Naive B cell (primary cell): ENCODE measurements at places on chromosomes 16 and 17.

- DNase-seq: no peak
Measured at GRCh38 chr17:37425268-37425667, 18.6 kb downstream of the TADA2A start.

GRCh38 chr17:67879662-67880061, 54.4 kb downstream of the BPTF start:
- DNase-seq: no peak

GRCh38 chr17:19531780-19532501, 1.7 kb upstream of the SLC47A1 start:
- DNase-seq: no peak

- no peak for DNase-seq
Measured at GRCh38 chr16:57509231-57509923, 23.1 kb upstream of the DOK4 start.

GRCh38 chr17:12667299-12667958, 1.7 kb downstream of the MYOCD start:
- no peak for DNase-seq

GRCh38 chr17:148757-149156, 11.4 kb downstream of the SCGB1C2 start:
- no peak for DNase-seq

DNA sequence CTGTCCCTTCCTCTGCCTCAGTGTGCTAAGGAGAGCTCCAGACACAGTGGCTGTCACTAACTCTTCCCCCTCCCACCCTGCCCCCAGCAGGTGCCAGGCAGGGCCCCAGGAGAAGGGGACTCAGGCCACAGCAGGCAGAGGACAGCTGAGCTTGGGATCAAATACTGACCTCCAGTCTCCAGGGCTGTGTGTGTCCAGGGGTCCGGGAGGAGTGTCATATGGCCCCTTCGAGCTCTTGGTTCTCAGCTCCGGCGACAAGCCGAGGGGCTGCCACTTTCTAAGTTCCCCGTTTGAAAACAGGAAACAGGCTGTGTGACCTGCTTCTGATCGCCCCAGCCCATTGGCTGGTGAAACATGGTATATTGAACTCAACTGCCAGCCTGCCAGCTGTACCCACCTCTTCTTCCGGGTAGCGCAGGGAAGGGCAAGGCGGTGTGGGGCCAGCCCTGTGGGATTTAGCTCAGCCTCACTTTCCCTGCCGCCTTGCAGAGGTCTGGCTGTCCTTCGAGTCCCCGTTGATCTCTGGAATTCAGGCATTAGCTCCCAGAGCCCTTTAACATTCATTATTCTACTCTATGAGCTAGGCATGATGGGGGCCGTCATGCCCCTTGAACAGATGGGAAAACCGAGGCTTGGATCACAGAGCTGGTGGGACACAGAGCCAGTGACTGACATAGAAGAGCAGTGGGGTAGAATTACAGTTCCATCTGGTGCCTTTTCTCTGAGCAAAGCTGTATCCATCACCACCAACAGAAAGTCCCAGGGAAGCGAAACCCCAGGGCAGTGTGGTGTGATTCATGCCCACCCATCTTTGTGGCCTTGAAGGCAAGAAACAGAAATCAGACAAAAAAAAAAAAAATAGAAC, at the start of gene SNX20:
Gene SNX20, minus strand, starts transcription at position 292 of the 865 bp plus-strand sequence. CDS start 3,786 bp downstream, outside the sequence.
- DNase-seq: peak; percentile 71

- no peak for DNase-seq
Measured at GRCh38 chr16:64174327-64174726, 947.5 kb downstream of the CDH11 start.

DNA sequence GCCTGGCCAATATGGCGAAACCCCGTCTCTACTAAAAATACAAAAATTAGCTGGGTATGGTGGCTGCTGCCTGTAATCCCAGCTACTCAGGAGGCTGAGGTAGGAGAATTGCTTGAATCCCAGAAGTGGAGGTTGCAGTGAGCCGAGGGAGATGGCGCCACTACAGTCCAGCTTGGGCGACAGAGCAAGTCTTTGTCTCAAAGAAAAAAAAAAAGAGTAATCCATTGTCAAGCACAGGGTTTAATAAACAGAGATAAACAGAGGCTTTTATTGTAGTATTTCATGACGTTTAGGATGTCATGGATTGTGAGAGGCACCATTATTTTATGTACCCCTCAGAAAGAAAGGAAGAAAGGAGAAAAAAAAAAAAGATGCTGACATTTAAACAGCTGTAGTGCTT, 75.2 kb upstream of the RNU2-1 start:
- DNase-seq: no peak

- DNase-seq: no peak
Measured at GRCh38 chr17:38415250-38416194, 12.7 kb upstream of the ARHGAP23 start.

DNA sequence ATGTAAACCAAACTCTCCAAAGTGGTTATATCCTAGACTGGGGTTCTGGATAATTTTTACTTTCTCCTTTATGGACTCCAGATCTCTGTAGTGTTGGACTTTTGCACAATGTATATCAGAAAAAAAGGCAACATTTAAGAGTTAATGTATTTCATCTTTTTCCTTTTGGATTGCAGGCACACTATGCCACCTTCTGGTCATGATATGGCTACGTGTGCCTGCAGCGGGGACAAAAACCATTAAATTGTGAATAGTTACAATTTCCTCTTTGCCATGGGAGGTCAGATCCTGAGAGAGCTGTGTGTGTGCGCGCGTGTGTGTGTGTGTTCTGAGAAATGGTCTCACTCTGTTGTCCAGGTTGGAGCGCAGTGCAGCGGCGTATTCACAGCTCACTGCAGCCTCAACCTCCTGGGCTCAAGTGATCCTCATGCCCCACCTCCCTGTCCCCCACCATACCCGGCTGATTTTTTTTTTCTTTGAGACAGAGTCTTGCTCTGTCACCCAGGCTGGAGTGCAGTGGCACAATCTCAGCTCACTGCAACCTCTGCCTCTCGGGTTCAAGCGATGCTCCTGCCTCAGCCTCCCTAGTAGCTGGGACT, 4.3 kb upstream of the SGF29 start:
- DNase-seq: no peak

DNA sequence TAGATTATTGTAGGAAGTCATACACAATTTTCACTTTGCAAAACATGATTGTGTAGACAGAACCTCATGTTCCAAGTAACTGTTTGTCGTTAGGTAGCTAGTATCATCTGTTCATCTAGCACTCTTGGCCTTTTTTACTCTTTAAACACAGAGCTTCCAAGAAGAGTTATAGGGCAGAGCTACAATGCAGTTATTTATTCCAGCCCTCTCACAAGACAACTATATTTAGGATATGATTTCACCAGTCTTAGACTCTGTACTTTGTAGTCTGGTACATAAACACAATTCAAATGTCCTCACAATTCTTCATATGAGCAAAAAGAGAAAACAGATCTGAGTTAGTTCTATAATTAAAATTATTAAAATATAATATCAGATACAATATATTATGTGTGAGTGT, 37.9 kb downstream of the KCNJ2 start:
- DNase-seq: no peak

GRCh38 chr17:39027455-39028035, 60.3 kb upstream of the FBXO47 start:
- DNase-seq: no peak

DNA sequence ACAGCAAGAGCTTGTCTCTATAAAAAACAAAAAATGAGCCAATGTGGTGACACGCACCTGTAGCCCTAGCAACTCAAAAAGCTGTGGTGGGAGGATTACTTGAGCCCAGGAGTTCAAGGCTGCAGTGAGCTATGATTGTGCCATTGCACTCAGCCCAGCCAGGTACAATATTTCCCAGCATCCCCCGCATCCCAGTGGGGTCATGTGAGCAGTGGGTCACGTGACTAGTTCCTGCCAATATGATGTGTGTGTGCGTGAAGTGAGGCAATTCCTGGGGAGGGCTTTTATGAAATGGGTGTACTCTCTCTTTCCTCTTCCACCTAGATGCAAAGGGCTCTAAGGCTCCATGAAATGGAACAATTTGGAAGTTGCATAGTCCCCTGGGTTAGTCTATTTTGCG, 81.3 kb downstream of the GSG1L start:
- DNase-seq: no peak

GRCh38 chr16:24736758-24737157, 7.3 kb downstream of the TNRC6A start:
- no peak for DNase-seq

GRCh38 chr16:62254372-62254771, 218.1 kb upstream of the CDH8 start:
- DNase-seq: no peak

DNA sequence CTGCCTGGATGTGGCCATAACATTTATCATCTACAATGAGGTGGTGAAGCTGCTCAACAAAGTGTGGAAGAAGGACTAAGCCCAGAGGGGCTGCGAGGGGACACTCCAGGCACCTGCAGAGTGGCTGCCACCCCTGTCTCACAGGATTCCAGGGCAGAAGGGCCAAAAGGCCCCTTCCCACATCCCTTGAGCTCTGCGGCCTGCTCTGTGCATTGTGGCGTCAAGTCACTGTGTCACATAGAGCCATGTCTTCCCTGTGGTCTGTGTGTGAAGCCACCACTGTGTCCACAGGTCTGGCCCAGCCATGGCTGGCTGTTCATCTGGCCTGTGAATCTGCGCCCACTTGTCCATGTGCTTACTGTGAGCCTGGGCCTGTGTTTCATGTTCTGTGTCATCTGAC, 1714.6 kb downstream of the TP53TG3F start:
- DNase-seq: no peak

DNA sequence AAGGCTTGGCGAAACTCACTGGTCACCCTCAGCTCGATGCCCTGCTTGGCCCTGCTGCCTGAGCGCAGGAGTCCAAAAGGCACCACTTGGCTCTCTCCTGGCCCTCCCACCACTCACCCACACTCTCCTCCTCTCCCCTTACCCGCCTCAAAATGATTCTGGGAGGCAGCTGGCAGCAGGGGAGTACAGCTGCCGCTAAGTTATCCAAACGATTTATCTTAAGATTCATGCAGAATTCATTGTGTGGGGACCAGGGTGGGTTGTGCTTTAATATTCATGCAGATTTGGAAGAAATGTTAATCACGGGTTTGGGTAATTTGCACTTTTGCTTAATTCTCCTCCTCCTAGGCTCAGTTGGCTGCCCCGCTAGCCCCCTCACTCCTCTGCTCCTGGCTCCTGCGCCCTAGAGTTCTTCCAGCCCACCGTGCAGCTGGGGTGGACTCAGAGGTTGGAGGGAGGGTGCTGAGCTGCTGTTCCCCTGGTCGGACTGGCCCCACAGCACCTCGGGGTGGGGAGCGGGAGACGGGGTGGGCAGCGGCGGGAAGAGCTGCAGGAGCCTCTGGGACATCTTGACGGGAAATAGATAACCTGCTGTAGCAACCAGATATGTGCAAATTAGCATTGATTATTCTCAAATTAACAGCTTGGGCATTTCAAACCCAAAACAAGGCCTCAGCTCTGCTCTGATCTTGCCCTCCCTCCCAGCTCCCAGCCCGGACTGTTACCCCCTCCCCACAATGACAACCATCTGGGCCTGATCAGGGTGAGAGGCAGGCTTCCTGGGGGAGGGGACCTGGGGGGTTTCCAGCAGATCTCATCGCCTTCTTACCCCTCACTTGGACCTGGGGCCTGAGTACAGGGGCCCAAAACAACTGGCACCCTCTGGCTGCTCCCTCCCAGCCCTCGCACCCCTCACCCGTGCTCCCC, 122.6 kb upstream of the RPL38 start:
- no peak for DNase-seq

GRCh38 chr16:75250809-75251279, 580 bp downstream of the BCAR1 start:
- no peak for DNase-seq

GRCh38 chr17:74059479-74060240, 143.8 kb upstream of the RPL38 start:
- no peak for DNase-seq

DNA sequence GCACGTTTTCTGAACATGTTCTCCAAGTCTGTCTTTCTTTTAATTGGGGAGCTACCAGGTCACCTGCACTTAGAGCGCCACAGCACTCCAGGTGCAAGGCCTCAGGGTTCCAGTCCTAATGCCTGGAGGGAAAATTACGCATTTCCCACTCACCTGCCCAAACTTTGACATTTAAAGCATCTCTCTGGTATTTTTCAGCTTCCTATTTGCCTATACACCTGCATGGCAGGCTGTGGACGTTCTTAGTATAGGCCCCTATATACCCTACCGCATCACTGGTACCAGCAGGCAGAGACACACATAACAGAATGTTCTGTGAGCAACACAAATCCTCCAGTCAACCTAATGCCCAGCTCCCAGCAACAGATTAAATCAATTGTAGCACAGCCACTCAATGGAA, 213.3 kb downstream of the MRTFB start:
- no peak for DNase-seq

DNA sequence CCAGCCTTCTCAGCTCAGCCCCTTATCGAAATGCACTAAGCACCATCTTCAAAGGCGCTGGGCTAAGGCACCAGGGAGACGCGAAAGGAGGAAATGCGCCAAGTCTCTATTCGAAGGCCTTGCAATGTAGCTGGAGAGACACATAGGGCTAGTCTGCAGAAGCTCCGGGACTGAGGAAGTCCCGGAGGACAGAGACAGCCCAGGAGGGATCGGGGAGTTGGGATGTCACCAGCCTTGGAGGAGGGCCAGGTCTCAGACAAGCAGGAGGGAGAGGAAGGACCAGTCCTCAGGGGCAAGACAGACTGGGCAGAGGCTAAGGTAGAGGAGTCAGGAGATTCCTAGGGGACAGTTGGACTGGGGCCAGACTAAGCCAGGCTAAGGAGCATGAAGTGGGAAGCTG, 8.5 kb downstream of the C17orf100 start:
- DNase-seq: no peak

- no peak for DNase-seq
Measured at GRCh38 chr16:49513040-49513439, 139.4 kb downstream of the C16orf78 start.

GRCh38 chr16:55499281-55499680, 9.6 kb upstream of the LPCAT2 start:
- DNase-seq: no peak

DNA sequence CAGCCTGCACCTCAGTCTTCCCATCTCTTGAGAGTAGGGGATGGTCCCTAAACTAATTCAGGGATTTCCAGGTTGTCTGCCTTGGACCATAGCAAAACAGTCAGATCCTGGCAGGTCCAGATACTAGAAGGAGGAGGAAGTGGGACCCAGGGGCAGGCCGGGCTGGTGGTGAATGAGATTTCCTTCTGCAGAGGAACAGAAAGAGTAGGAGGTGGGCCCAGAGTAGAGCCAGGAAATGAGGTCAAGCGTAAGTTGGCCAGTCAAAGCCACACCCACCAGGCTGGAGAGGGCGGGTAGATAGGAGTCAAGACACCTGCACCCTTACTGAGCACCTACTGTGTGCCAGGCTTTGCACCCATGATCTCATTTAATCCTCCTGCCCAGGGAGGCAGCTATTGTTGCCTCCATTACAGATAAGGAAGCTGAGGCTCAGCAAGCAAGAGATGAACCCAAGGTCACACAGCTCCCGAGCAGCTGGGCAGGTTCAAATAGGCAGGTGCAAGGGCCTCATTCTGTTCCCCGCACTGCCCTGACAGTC, 2.6 kb downstream of the CDH5 start:
- no peak for DNase-seq

DNA sequence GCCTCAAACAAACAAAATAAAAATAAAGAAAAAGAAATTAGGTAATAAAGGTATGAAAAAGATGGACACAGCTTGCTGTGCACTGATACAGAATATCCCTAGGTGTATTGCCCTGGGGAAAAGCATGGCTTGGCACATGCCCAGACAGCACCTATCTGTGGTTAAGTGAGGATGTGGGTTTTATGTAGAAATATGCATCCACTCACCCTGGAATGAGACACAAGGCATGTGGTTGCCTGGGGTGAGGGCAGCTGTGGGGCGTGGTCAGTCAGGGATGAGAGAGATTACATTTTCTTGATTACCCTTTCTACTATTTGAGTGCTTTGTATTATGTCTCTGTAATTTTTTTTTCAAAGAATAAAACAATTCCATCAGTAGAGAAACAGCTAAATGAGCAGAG, 6.9 kb downstream of the PLLP start:
- no peak for DNase-seq

- no peak for DNase-seq
Measured at GRCh38 chr16:27241658-27242057, 26.9 kb downstream of the NSMCE1 start.
